ENCODE measurements at places on chromosomes 7 and 10.

- DNase-seq = no peak
Observed at GRCh38 chr7:46133072-46133471, 212.0 kb upstream of the IGFBP3 start.

DNA sequence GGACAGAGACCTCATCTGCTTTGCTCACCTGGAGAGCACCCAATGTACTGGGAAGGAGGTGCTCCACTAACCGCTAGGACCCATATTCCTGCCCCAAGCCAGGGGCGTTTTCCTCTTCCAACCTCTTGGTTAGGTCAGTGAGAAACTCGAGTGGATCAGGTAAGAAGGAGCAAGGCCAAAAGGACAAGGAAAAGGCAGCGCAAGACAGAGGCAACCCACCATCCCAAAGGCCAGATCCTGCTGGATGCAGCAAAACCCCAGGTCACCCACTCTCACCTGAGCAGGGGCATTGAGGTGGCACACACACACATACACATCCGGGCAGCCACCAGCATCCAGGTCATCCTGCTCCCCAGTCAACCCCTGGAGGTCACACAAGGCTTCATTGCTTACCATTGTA, 105.1 kb downstream of the GRID1 start:
- DNase-seq = no peak

DNA sequence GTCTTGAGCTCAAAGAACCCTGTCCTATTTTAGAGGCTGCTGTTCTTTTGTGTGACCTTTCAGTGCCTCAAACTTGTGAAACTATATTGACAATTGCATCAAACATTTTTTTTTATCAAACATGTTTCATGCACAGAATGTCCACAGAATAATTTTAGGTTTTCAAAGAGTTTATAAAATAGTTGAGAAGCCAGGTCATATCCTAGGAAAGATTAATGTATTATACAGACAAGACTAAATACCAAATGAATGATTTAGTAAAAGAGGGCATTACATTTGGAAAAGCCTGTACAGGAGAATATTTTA, 67.0 kb downstream of the CDK6 start:
- no peak for DNase-seq

DNA sequence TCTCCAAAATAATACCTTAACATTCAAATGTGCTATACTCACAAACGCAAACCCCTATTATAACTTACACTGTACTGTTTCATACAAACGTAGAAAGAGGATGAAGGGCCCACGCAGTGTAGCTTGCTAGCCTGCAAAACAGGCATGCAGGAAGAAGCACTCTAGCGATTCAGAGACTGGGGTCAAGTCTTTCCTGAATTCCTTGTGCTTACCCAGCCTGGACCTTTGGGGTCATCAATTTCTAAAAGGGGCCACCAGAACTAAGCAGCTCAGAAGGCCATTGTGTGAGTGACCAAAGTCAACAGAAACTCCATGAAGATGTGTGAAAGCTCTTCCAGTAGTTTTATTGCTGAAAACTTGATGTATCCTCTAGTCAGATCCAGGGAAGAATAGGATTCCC, 111.9 kb downstream of the SVIL start:
- no peak for DNase-seq

GRCh38 chr10:45453639-45454255, 79.7 kb downstream of the ALOX5 start:
- no peak for DNase-seq

- peak; percentile 19 for DNase-seq
Observed at GRCh38 chr10:69914398-69915214, 112.9 kb downstream of the COL13A1 start.

GRCh38 chr7:121273467-121274167, 55.2 kb upstream of the WNT16 start:
- DNase-seq = no peak

DNA sequence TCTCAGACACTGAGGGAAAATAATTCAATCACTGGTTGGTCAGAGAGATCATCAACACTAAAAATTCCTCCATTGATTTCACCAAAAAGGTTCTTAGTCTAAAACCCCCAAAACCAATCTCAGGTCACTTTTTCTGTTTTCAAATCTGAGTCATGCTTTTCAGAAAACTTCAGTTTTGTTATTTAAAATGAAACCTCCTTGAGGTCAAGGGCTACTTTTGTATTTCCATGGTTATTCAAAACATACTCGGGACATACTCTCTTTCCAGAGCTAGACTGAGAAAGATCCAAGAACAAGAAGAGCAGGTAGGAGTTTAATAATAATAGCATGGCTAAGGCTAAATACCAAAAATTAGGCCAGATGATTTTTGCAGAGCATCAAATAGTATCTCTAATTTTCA, 152.8 kb downstream of the SDHAF3 start:
- DNase-seq = no peak

DNA sequence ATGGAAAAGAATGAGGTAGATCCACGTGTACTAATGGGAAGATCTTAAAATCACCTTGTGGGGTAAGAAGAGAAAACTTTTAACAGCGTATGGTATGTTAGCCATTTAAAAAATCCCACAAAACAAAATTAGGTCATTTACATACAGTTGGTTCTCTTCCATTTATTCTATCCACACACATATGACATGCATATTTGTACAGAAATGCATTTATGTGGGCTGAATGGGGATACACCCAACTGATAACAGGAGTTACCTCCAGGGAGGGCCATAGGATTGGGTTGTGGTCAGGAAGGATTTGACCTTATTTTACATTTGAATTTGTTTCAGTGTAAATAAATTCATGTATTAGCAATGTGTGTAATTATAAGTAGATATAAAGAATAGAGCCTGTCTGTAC, 71.5 kb downstream of the MCMBP start:
- no peak for DNase-seq

DNA sequence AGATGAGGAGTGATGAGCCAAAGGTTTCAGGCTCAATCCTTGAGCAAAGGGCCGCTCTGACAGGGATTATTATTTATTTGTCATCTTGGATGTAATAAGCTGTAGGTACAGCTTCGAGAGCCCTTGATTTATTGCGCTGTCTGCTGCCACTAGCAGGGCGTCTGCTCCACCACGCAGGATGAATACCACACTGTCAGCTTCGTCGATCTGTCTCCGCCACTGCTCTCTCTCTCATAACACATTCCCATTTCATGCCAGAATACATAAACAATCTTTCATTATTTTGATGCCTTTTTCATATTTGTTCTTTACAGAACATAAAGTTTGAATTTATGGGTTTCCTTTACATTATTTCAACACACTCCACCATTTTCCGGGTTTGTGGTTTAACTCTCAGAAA, 276.6 kb downstream of the LRMDA start:
- DNase-seq = no peak

GRCh38 chr10:12466704-12467305, 117.5 kb downstream of the CAMK1D start:
- DNase-seq = no peak

GRCh38 chr10:137031-137430, 1.8 kb downstream of the ZMYND11 start:
- peak; percentile 35 for DNase-seq

DNA sequence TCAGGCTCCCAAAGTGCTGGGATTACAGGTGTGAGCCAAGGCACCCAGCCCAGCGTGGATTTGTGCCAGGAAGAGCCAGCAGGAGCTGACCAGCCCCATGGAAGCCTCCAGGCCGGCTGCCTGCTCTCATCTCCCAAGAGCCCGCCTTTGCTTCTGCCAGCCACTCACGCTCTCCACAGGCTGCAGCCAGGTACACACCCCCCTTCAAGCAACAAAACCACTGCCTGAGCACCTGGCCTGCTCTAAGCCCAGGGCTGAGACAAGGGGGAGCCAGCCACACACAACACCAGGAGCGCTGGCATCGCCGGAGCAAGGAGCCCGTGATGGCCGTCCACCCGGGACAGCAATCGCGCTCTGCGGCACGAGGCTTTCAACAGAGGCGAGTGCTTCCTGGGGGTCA, 34.5 kb downstream of the MAD1L1 start:
- no peak for DNase-seq

DNA sequence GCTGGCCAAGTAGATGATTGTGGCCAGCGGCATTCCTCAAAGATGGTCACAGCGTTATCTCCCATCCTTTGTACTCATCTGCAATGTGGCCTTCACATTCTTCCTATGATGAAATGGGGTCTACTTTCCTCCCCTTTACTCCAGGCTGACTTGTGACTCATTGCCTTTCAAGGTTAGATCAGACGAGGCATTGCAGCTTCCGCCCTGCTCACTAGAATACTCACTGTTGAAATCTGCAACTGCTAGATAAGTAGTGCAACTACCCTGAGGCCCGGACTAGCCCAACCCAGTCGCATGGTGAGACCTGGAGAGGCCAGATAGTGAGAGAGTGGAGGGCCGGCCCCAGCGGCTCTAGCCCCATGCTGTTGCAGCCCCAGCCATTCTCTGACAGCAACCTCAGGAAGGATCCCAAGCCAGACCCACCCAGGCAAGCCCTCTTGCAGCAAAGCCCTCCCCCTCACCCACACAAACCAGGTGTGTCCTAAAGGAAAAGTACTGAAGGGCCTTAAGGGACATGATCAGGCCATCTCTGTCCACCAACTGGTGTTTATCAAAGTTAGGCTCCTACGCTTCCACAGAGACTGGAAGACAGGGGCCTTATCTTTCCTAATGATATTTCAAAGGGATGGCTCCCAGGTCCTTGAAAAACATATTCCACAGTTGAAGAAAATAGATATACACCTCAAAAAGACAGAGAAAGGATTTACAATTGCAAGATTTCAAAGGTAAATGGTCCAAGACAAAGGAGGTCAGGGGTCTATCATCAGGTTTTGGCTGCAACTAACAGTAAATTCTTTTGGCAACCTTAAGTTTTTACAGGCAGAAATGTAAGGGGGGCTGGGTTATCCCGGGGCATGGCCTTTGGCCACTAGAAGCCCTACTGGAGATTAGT, 107.2 kb upstream of the TRIM24 start:
- no peak for DNase-seq

- DNase-seq = no peak
Observed at GRCh38 chr10:62053860-62054259, 152.4 kb downstream of the ARID5B start.

- no peak for DNase-seq
Observed at GRCh38 chr7:150722431-150722931, 6.1 kb downstream of the GIMAP1 start.

GRCh38 chr7:157577061-157577460, 240.3 kb downstream of the DNAJB6 start:
- no peak for DNase-seq

DNA sequence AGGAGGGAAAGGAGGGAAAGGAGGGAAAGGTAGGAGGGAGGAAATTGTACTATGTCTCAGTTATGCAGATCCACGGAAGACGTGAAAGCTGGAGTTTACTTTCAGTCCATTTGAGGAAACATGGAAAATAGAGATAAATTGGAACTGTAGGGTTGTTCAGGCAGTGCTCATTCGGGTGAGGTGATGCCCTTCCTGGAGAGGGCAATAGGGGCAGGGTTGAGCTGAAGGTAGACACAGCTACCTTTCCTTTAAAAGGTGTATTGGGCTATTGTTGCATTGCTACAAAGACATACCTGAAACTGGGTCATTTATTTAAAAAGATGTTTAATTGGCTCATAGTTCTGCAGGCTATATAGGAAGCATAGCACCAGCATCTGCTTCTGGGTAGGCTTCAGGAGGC, 116.9 kb upstream of the PLXDC2 start:
- DNase-seq = no peak

DNA sequence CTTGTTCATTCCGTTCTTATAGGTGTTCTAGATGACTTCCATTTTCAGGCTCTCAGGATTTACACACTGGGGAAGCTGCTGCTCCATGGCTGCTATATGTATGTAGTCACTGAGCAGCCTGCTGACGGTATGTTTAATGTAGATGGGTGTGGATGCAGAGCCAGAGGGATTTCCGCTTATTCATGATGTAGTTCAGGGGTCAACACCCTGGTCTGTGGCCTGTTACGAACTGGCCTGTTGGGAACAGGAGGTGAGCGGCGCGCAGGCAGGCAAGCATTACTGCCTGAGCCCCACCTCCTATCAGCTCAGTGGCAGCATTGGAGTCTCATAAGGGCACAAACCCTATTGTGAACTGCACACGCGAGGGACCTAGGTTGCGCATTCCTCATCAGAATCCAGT, 33.9 kb downstream of the DNAJB6 start:
- no peak for DNase-seq

- no peak for DNase-seq
Observed at GRCh38 chr7:22319424-22320403, 37.2 kb downstream of the RAPGEF5 start.

GRCh38 chr10:30396293-30396692, 37.7 kb upstream of the MAP3K8 start:
- no peak for DNase-seq

DNA sequence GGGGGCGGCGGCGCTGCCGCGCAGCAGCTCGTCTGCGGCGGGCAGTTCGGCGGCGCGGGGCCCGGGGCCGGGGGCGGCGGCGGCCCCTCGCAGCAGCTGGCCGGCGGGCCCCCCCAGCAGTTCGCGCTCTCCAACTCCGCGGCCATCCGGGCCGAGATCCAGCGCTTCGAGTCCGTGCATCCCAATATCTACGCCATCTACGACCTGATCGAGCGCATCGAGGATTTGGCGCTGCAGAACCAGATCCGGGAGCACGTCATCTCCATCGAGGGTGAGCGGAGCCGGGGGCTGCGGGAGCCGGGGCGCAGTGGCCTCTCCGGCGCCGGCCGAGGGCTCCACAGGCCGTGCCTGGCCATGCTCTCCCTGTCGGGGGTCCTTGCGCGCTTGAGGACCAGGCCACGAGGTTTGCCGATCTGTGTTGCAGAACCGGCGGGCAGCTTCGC, 548 bp downstream of the AGAP3 start:
- DNase-seq = no peak

GRCh38 chr7:22234227-22234626, 122.7 kb downstream of the RAPGEF5 start:
- no peak for DNase-seq

- peak; percentile 6 for DNase-seq
Observed at GRCh38 chr7:98831641-98832221, 38.1 kb downstream of the TMEM130 start.

DNA sequence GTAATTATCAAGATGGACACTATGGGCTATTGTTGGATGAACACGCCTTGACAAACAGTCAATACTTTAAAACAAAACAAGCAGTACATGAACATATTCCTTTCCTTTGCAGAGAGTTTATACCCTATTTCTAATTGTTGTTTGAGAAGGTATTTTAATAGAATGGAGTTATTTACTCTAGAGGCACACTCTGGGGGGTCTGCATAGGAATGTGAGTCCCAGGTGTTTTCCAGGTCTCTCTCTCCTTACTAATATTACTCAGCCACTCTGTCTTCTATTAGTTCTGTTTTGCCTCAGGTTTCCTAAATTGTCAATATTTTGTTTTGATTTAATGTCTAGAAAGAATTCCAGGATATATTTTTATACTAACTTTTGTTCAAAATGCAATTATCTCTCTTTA, 1091.4 kb downstream of the CNTNAP2 start:
- DNase-seq = no peak

Data from T follicular helper cell (primary cell).